ENCODE measurements at places on chromosomes 5 and 9.

DNA sequence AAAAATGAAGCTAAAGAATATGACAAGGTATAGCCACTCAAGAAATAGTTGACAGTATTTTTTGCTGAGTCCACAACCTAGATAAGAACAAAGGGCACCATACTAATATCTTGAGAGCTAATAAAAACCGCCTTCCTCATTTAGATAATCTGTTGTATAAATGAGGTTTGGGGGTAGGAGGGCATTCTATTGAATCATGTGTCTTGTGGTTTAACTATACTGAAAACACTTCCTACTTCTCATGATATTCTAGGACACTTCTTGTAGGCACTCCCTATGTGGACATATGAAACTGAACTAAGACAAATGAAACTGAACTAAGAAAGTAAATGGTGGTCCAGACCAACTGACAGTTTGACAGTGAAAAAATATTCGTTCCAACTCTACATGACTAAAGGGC is 1268.5 kb upstream of the C9orf72 start:
- DNase-seq: no peak

GRCh38 chr9:112810696-112811490 is 60.3 kb downstream of the SNX30 start:
- no peak for DNase-seq

DNA sequence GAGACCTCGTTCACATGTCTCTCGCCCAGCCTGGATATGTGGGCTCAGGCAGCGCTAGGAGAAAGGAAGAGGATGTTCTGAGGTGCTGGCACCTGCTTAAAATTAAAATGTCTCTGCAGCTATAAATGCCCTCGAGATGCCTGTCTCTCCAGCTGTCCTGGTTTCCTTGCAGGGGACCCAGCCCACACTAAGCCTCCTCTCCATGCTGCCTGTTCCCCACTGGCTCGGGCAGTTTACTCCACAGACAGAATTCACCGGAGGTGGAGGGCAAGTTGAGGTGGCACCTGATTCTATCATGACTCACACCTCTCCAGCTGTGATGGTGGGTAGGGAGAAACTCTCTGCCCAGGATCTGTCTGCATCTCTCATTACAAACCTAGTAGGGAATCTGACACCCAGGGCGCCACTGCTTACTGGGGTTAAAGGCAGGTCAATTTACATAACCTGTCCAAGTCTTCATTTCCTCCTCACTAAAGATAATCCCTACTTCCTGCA is 420.9 kb downstream of the SPOCK1 start:
- no peak for DNase-seq

GRCh38 chr5:111853748-111854147 is 96.8 kb upstream of the NREP start:
- no peak for DNase-seq

DNA sequence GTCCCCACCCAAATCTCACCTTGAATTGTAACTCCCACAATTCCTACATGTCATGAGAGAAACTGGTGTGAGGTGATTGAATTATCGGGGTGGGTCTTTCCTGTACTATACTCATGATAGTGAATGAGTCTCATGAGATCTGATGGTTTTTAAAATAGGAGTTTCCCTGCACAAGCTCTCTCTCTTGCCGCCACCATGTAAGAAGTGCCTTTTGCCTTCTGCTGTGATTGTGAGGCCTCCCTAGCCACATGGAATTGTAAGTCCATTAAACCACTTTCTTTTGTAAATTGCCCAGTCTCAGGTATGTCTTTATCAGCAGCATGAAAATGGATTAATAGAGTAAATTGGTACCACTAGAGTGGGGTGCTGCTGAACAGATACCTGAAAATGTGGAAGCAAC is 140.9 kb downstream of the ARHGEF28 start:
- DNase-seq: no peak

GRCh38 chr9:87665505-87665904 is 60.4 kb upstream of the CTSL start:
- DNase-seq: no peak

- no peak for DNase-seq
Observed at GRCh38 chr5:168667301-168667840, 88.2 kb upstream of the PANK3 start.

- DNase-seq: no peak
Observed at GRCh38 chr9:1875251-1875851, 139.8 kb upstream of the SMARCA2 start.

DNA sequence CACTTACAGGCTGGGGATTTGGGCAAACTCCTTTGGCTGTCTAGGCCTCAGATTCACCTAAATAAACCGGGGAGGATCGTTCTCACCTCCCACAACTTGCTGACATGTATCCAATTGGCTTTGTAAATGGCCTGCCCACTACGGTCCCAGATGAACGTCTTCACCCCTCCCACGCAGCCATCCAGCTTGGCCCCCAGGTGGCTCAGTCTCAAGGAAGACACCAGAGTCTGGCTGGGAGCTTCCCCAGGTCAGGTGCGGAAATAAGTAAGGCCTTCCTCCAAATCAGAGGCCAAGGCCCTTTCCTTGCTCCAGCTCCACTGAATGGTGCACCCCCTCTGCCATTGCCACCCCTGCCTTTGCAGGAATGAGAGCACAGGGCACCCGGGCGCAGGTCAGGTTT is 11.4 kb downstream of the CIZ1 start:
- DNase-seq: no peak

DNA sequence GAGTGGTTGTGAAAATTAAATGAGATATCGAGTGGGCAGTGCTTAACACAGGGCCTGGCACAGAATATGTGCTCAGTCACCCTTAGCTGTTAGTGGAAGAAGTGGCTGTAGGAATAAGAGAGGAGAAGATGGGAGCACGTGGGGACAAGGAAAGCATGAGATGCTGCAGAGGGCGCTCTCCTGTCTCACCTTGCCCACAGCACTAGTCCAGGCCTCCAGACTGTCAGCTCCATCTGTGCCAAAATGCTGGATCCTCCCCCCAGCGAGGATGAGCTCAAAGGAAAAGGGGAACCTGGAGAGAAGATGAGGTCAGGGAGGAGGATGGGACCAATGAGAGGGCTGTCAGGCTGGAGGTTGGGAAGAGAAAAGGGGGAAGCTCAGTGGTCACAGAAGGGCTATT is 12.5 kb downstream of the ARAP3 start:
- no peak for DNase-seq

All from NCI-H2081 treated with DMSO at 0.1 percent for 48 hours (cell line).